ENCODE measurements at places on chromosomes 2 and 18.

- no peak for DNase-seq
Measured at GRCh38 chr2:240622531-240623235, 2.6 kb upstream of the GPR35 start.

GRCh38 chr18:39007031-39007902 is 1441.7 kb upstream of the CELF4 start:
- DNase-seq, result no peak

DNA sequence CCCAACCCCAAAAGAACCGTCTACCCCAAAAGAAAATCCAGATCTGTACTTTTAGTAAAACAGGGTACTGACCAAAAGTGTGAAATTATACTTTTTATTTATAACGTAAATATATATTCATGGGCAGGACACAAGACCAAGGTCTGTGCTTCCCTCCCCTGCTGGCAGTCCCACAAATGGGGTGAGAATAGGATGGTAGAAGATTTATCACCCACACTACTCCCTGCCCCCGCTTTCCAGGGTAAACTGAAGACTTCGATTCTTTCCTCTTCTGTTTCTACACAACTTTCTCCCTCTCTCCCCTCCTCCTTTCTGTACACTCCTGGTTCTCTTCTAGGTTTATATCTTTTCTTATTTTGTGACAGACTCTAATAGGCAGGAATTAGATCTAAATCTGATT is 79.7 kb downstream of the MDH1 start:
- no peak for DNase-seq

- DNase-seq, result no peak
Measured at GRCh38 chr18:12027046-12027445, 45.7 kb downstream of the IMPA2 start.

- no peak for DNase-seq
Measured at GRCh38 chr18:47872426-47872825, 58.0 kb downstream of the SMAD2 start.

- no peak for DNase-seq
Measured at GRCh38 chr2:69692424-69692823, 48.9 kb upstream of the AAK1 start.
